IMR-90 (cell line): ENCODE measurements at places on chromosomes 3 and 15. TPM values are rescaled to one million over a fixed set of nuclear protein-coding genes. Genes with fewer than 3 reads are reported as not detected.

DNA sequence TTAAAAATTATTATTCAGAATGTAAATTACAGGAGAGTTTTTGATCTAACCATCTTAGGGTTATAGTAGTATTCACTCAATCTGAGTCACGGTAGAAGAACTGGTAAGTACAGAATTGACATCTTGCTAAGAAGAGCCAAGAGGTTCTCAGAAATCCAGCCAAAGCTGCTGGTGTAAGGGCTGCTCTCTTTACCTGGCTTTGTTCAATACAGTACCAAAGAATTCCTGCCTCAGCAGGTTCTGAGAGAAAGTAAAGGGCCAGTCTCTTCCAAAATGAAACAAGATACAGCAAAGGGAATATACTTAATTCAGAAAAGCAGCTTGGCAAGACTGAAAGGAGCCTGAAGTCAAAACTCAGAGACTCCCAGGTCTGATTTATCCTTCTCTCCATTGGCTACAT is 193.1 kb downstream of the TNIK start:
- DNase-seq = no peak

The ZNF106 gene
- total RNA-seq = 87.5 and 107 TPM in 2 replicates

The SPSB4 gene
- total RNA-seq = not detected in 2 replicates

The COL7A1 gene
- 3.1 and 4.1 TPM in 2 replicates for total RNA-seq

The ARHGAP31 gene
- 6.6 and 7.5 TPM in 2 replicates for total RNA-seq

- DNase-seq = no peak
These were observed 1439.2 kb downstream of the ZPLD1 start for GRCh38 chr3:103873897-103874545.
